ENCODE measurements at places on chromosomes 4 and X.

DNA sequence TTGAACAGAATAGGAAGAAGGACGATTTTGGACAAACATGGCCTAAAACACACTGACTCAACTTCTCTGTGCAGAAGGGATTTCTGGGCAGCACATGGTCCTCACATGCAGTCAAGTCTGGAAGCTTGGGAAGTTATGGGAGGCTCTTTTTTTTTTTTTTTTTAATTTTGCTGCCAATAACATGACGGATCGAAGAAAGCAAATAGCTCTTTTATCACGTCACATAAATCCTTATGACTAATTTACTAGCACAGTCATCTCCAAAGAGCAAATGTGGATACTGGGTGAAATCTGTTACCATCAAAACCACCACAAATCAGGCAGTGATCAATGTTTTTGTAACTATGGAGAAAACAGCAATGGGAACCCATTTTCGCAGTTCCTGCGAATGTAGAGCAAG is 193.3 kb upstream of the FAM9B start:
- DNase-seq = no peak

- no peak for DNase-seq
These were observed 73.0 kb downstream of the AFF1 start for GRCh38 chr4:87007528-87008446.

- no peak for DNase-seq
These were observed 38.6 kb upstream of the CEP135 start for GRCh38 chr4:55910140-55910539.

- DNase-seq = no peak
These were observed 28.6 kb downstream of the CLNK start for GRCh38 chr4:10655968-10656367.

GRCh38 chr4:102843938-102844337 is 16.6 kb upstream of the UBE2D3 start:
- DNase-seq = no peak

DNA sequence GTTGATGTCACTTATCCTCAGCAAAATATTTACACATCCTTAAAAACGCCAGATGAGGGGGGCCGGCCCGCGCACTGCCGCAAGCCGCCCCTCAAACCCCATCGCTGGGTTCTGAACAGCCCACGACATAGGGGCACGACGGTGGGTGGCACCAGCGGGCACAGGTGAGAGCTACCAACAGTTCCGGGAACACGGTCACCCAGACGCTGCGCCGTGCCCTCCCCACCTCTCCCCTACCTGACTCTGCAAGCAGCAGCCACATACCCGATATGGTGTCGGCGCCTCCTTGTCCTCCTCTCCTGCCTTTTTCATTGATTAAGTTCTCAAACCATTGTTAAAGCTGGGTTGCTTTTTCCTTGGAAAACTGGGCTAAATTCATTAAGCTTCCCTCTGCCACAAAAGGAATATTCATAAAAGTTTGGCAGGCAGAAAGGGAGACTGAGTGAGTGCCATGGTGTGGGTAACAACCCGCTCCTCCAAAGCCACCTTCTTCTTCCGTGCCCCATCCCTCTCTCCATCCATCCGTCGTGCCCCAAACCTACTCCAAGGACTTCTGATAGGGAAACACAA is 1.4 kb downstream of the RAI2 start:
- DNase-seq = no peak

- no peak for DNase-seq
These were observed 1.7 kb downstream of the TMEM131L start for GRCh38 chr4:153467897-153468262.

GRCh38 chr4:16140879-16141249 is 57.0 kb upstream of the PROM1 start:
- no peak for DNase-seq

- no peak for DNase-seq
These were observed 1660.7 kb upstream of the ADGRL3 start for GRCh38 chr4:59539401-59539800.

DNA sequence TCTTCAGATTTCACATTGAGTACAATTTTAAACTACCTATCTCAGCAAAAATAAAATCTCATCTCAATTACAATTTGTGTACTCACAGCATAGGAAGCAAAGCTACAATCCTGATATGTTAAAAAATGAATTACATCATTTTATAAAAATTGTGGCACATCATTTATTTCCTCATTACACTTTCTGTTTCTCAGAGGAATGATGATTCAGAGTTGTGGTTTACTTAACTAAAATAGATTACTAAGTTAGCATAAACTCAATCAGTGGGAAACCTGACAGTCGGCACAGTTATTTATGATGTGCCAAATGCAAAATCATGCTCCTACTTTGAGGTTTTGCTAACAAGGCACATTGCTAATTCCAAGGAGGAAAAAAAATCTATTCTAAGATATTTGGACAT is 325.0 kb downstream of the FBXO8 start:
- no peak for DNase-seq

DNA sequence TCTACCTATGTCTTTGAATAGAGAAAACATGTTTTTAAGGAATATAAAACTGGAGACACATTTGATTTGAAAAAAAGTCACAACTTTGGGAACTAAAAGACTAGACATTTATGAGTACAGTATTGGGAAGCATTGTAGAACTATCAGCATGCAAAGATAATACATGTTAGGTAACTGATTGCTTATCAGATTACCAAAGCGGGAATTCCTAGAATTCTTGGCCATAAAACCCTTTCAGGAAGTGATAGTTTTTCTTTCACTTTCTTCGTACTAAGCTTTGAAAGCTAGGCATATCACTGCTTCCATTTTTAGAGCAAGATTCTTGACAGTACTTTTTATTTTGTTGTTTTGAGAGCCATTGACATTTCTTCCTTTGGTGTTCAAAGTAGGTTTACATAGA is 646.6 kb upstream of the PITX2 start:
- DNase-seq = no peak

DNA sequence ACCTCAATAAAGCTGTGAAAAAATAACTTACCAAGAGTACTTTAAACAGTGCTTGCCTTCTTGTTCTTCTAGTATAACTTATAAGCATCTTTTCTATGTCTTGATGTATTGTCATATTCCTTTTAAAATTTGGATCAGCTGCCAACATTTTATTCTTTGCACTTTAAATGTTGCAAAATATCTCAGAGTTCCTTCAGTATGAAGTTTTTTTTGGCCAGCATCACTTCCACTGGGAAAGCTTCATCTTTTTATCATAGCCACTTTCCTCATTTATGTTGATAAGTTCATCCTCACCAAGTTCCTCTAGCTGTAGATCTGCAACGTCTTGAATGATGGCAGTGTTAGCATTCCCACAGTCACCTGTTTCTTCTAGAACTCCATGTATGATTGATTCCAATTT is 24.2 kb downstream of the CXorf58 start:
- no peak for DNase-seq

DNA sequence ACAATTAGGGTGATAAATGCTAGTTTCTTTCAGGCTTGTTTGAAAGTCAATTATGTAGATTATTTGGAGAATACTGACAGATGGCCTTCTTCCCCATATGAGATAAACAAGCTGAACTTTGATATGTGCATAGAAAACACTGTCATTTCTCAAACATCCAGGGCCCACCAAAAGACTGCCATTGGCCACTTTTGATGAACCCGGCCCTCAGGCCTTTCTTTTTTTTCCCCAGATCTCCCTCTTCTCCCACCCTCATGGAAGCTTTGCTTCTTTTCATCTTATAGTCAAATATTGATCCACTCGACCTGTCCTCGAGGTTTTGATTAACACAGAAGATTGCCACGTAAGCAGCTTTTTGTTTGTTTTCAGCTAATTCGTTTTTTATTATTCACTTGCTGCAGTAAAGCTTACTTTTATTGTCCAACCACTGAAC is 377.4 kb downstream of the SMARCA1 start:
- no peak for DNase-seq

DNA sequence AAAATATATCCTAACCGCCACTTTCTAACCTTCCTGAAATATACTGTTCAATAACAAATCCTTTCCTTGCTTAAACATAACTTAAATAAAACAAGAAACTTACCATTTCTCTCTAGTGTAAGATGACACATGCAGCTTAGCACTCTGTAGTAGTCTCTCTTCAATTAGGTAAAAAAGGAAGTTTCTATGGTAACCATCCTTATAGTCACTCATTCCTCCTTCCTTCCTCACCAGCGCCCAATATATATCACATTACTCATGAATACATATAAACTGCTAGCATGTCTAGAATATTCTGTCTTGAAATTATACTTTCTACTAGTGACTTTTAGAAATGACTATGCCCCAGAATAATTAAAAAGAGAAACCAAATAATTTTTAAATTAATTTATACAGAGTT is 112.2 kb downstream of the SNCA start:
- DNase-seq = no peak

DNA sequence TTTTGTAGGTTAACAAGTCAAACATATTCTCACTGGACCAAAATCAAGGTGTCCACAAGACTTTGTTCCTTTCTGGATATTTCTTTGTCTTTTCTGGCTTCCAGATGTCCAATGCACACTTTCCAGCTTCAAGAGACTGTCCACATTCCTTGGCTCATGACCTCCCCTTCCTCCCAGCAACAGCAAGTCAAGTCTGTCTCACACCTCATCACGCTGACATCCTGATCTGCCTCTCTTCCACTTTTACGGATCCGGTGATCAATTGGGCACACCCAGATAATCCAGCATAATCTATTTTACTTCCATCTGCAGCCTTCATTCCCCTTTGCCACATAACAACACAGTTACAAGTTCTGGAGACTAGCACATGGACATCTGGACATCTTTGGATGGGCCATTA is 9.6 kb downstream of the TIFA start:
- no peak for DNase-seq

DNA sequence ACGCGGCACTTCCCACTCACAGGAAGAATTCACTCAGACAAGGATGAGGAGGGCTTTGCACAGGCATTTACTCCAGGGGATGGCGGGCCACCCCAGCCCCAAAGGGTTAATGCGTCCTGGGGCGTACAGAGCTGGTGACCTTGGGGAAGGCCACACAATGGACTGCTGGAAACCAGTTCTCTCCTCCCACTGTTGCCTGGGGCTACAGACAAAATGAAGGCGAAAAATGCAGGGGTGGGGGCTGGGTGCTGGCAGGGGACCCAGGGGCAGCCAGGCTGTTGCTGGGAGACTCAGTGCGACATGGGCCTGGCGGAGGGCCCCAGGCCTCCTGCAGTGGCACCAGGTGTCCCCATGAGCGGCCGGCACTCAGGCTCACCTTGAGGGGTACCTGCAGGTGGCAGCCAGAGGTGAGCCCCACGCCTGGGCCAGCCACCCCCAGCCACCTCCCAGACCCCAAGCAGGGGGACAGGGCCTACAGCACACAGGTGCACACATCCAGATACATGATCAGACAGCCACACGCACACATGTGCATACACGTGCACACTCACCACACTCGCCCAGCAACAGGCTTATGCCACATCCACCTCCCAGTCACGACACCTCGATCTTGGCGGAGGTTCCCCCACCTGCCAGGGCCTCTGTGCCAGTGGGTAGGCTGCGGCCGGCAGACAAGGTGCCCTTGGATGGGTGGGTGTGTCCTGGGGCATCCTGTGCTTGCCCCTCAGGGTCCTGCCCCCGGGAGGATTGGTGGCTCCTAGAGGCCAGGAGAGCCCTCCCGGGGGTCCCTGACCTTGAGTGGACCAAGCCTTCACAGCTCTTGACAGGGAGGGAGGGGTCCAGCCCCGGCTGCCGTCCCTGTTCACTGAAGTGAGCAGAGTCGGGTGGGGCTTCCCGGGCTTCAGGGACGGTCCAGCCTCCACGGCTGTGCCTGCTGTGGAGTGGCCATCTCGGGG is 13.1 kb downstream of the NAT8L start:
- DNase-seq = no peak

GRCh38 chr4:169440446-169440845 is 169.7 kb upstream of the SH3RF1 start:
- no peak for DNase-seq

GRCh38 chr4:163175971-163176958 is 9.6 kb upstream of the NAF1 start:
- no peak for DNase-seq

GRCh38 chrX:22746081-22746480 is 253.7 kb upstream of the DDX53 start:
- no peak for DNase-seq

- DNase-seq = no peak
These were observed 54.8 kb downstream of the PAGE2 start for GRCh38 chrX:55143621-55144020.

DNA sequence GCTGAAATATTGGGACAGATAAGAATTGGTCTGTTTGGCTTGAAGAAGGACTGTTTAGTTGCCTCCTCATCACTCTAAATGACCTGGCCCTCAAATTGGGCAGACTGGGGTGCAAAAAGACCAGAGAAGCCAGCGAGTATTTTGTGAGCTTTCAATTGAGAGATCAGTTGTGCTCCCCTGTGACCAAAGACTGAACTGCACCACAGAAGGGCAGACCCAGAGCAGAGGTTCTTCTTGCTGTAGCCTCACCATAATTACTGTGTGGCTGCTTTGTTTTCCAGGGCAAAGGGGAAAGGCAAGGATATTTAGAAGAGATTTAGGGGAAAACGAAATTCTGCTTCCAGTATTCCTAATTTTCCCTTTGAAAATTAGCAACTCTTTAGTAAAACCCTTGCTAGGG is 104.0 kb upstream of the MBNL3 start:
- DNase-seq = no peak

DNA sequence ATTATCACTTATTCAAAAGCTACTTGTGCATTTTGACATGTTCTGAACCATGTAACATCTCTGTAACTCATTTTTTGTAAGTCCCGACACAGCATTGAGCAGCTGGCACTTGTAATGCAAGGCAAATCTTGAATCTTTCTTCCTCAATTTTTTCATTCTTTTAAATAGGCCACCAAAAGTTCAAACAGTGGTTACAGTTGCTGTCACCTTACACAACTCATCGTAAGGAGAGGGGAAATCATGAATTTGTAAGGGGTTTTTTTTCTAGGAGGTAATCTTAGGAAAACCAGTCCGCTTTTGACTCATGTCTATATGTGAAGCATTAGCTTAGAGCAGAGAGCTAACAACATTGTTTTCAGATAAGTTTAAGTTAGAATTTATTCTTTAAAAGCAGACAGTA is 124.5 kb downstream of the PDLIM5 start:
- DNase-seq = no peak

DNA sequence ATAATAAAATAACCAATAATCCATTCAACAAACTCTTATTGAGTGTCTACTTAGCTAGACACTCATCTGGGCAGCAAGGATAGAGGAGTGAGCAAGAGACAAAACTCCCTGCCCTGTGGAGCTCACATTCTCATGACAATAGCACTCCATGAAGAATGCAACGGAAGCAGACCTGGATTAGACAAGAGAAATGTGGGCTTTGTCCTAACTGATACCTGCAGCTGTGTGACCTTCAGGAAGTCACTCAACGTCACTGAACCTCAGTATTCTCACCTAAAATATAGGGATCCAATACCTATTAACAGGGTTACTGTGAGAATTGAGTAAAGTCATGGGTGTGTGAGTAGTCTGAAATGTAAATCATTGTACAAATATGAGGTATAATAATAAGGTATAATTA is 61.2 kb downstream of the NDNF start:
- no peak for DNase-seq

- no peak for DNase-seq
These were observed 131.6 kb downstream of the CEP135 start for GRCh38 chr4:56080384-56080783.

- no peak for DNase-seq
These were observed 64.1 kb upstream of the GPR78 start for GRCh38 chr4:8516061-8516573.
